Spleen (tissue), 13 donors: ENCODE measurements at places on chromosomes 5 and 9. TPM values are rescaled to one million over a fixed set of nuclear protein-coding genes. Genes with fewer than 3 reads are reported as not detected.

SHISAL2B gene
- not detected for total RNA-seq

FBXL7 gene
- total RNA-seq: 12.2 TPM

TIMD4 gene
- total RNA-seq: 8.4 TPM

EQTN gene
- not detected for total RNA-seq

LHX3 gene
- total RNA-seq: not detected

C7 gene
- total RNA-seq: 91.2 TPM
